ENCODE measurements at places on chromosomes 2 and 18. TPM values are rescaled to one million over a fixed set of nuclear protein-coding genes. Genes with fewer than 3 reads are reported as not detected.

Gene RBKS
- total RNA-seq = 2.3 TPM

Gene NAT8
- total RNA-seq = not detected

- no peak for DNase-seq
Observed at GRCh38 chr2:105741174-105741573, 3.5 kb upstream of the NCK2 start.

Gene C2orf66
- 0.15 TPM for total RNA-seq
